NCI-H1092 treated with DMSO at 0.1 percent for 48 hours (cell line): ENCODE measurements at places on chromosomes 2 and 18.

GRCh38 chr2:240431271-240431660 is 4.2 kb upstream of the GPC1 start:
- DNase-seq, result no peak

DNA sequence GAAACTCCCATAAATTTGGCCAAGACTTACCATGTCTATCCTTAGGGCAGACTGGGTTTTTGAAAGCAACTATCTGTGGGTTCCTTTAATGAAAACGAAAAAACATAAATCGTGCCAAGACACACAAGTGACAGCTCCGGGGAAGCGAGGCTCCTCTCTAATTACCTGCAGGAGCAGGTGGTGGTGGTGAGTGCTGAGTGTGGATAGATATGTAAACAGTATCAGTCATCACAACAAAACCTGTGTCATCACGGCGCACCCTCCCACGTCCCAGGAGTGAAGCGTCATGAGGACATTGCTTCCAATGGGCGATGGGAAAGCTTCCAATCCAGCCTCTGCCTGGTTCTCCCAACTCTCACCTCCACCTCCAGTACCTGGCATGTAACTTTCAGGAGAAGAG is 31.3 kb downstream of the ACKR3 start:
- peak; percentile 44 for DNase-seq

GRCh38 chr2:38145236-38145635 is 69.3 kb upstream of the CYP1B1 start:
- no peak for DNase-seq

GRCh38 chr2:207506426-207506825 is 23.3 kb upstream of the CREB1 start:
- DNase-seq, result no peak

DNA sequence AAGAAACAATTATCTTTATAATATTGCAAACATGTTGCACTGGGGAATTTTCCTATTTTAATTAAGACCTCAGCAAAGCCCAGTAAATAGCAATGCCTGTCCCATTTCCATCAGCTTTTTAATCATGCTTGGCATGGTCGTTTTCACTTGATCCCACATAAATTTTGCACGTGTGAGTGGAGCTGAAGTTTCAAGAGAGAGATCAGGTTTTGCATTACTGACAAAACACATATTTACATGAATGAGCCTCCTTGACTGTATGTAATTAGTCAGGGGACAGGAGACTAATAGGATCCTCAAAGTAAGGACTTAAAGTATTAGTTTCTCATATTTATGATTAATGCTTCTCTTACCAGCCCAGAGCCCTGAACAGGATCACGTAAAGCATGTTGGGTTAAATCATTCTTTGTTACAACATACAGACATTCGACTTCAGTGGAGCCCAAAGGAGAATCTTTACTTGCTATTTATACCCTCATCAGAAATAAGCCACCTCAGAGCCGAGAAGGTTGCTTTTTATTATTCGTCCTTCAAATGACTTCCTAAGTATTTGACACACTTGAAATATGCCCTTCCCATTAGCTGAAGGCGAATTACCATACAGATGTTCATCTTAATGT is 711.3 kb downstream of the GALR1 start:
- DNase-seq, result no peak

- no peak for DNase-seq
Measured at GRCh38 chr2:201892516-201892915, 86.2 kb downstream of the CDK15 start.

GRCh38 chr2:6810961-6811360 is 54.7 kb downstream of the CMPK2 start:
- no peak for DNase-seq

GRCh38 chr2:29774624-29775023 is 146.8 kb downstream of the ALK start:
- DNase-seq, result no peak

- no peak for DNase-seq
Measured at GRCh38 chr2:240688553-240688919, 3.1 kb upstream of the AQP12A start.

DNA sequence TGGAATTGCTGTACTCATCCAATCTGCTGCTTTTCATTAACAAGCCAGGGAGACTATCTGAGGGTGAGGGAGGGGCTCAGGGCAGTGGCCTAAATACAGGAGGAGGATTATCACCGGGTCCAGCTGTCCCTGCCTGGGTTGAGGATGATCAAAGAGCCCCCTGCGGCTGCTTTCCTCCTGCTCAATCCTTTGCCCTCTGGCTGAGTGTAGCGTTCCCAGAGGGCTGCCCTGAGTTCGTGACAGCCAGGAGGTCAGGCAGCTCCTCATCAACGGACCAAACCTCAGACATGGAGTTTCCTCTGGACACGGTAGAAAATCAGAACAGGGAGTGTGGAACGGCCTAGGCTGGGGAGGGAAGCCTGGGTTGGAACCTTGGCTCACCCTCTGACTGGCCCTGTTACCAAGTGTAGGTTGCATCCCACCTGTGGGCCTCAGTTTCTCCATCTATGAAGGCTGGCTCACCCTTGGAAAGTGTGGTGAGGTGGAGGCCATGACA is 23.5 kb downstream of the CIB4 start:
- no peak for DNase-seq

- DNase-seq, result no peak
Measured at GRCh38 chr18:2337552-2338141, 233.7 kb downstream of the METTL4 start.

DNA sequence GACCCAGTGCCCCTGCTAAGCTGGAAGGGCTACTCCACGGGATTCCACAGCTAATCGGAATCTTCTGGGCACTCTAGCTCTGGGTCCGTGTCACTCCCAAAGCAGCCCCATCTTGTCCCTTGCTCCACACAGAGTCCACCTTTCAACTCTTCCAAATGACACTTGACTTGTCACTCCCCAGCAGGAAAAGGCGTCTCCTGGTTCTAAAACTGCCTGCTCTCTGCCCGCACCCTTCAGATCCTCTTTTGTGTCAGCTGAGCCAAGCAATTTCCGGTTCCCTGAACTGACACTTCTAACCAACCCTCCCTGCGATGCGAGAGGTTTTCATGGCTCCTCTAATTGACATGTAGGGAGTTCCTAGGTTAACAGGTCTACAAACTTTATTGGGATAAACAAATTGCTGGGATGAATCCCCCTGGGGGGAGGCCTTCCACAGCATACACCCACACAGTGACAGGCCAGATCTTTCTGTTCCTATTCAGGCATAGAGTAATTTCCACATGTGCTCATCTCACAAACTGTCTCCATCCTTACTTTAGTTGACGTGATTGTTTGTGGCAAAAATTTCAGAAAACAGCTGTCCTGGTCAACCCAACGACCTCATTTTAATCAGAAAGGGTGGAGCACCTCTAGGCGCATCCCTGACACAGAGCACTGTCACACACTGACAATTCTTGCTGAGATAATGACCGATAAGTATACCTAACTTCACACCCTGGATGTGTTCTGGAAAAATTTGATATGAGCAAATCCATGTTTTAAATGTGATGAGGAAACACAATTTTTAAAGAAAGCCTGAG is 104.9 kb downstream of the RBMS1 start:
- DNase-seq, result no peak

- no peak for DNase-seq
Measured at GRCh38 chr2:27312152-27312551, 3.9 kb upstream of the UCN start.

GRCh38 chr2:34601561-34601960 is 1002.5 kb upstream of the FAM98A start:
- DNase-seq, result no peak

- DNase-seq, result no peak
Measured at GRCh38 chr2:223196331-223196730, 144.3 kb downstream of the KCNE4 start.

DNA sequence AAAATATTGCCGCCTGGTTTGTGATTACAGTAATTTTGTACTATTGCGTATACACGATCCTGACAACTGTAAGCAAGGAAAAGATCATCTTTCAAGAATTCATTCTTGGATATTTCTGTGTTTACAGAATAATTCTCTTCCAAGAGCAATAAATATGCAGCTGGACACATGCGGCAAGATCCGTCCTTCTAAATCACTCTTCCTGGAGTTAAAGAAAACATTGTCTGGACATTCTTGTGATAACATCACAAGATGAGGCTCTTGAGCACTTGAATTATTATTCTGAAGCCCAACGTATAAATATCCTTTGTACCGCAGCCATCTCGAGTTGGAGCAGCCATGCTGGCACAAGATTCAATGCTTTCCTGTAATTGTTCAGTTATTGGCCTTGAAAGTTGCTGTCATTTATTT is 9.9 kb downstream of the FHL2 start:
- DNase-seq, result no peak

GRCh38 chr2:67436221-67436620 is 39.1 kb downstream of the ETAA1 start:
- no peak for DNase-seq

- peak; percentile 15 for DNase-seq
Measured at GRCh38 chr2:109173311-109174171, 44.5 kb downstream of the SH3RF3 start.
